ENCODE measurements at places on chromosomes 16 and 17. TPM values are rescaled to one million over a fixed set of nuclear protein-coding genes. Genes with fewer than 3 reads are reported as not detected.

HSD17B1 gene
- total RNA-seq, result 2.4 TPM

PCGF2 gene
- total RNA-seq, result 101 TPM

CAPNS2 gene
- total RNA-seq, result 0.38 TPM

NPW gene
- 1.9 TPM for total RNA-seq

AIPL1 gene
- not detected for total RNA-seq

CTRB2 gene
- total RNA-seq, result not detected

CD300A gene
- 28.2 TPM for total RNA-seq

PRSS33 gene
- total RNA-seq, result 0.35 TPM

ANKRD40CL gene
- total RNA-seq, result not detected

TRIM72 gene
- 0.32 TPM for total RNA-seq
